ENCODE measurements at places on chromosomes 3 and 15.
A peak's percentile ranks its signal among the peaks of the same experiment; 100 is the strongest.

DNA sequence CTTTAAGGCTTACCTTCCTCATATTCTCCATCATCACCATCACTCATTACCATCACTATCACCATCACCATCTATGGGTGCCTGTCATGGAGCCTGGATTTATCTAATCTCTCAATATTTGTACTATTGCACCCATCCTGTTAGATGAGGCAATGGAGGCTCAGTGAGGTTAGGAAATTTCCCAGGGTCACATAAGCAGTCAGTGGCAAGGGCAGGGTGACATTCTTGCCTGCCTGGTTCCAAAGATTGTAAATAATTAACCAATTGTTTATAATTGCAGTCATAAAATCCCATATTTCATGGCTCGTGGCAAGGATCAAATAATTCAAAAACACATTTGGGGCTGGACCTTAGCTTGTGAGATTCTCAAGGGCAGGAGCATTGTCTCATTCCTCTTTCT is 55.2 kb downstream of the MGLL start:
- DNase-seq, result no peak

DNA sequence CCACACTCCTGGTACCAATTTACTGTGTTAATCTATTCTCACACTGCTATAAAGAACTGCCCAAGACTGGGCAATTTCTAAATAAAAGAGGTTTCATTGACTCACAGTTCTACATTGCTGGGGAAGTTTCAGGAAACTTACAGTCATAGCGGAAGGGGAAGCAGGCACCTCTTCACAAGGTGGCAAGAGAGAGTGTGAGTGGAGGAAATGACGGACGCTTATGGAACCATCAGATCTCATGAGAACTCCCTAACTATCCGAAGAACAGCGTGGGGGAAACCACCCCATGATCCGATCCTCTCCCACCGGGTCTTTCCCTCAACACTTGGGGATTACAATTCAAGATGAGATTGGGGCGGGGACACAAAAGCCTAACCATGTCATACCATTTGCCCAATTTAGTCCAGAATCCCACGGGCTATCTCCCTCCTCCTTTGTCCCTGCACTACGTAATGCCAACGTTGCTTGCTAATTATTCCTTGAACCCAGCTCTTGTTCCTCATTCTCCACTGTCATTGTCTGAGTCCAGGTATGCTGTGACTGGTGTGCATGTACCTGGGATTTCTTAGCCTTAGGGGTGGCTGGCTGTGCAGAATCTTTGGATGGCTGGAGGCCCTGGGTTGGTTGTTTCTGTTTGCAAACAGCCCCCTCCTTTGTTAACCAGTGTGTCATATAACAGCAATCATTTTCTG is 3.4 kb downstream of the PIGZ start:
- DNase-seq, result no peak

DNA sequence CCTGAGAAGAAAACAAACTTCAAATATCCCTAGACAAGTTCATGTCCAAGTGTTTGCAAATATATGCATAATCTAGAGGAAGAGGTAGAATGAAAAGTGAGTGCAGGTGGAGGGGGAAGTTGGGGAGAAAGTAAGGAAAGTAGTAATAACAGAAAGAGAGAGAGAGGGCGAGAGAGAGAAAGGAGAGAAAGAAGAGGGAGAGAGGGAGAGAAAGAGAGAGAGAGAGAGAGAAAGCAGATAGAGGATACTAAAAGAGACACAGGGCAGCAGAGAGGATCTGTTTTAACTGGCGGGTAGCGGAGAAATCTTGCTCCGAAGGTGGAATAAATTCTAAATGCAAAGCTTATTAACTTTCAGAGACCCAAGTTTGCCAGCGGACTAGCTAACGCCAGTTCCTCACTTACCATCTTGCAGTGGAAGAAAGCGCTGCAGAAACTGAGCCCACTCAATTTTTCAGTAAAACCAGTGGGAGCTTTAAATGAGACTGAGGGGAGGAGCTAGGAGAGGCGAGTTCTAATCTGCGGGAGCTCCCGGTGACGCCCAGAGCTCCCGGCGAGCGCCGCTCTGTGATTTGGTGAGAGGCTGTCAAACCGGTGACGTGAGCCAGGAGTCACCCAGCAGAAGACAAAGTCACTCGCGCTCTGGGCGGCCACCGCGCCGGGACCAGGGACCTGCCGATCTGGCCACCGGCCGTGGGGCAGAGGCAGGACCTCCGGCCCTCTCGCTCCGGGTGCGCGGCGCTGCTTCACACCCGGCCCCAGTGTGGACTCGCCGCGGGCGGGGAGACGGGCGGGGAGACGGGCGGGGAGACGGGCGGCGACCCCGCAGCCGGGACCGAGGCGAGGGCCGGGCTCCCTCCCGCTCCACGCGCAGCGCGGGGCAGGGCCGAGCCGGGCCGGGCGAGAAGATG is at the start of gene GMNC:
TSS of gene GMNC (minus strand) at position 486 of the 910 bp plus-strand sequence. CDS start at position 407, 79 bp downstream.
- no peak for DNase-seq

- DNase-seq, result no peak
Observed at GRCh38 chr3:46595819-46596314, 16.5 kb upstream of the FAM240A start.

DNA sequence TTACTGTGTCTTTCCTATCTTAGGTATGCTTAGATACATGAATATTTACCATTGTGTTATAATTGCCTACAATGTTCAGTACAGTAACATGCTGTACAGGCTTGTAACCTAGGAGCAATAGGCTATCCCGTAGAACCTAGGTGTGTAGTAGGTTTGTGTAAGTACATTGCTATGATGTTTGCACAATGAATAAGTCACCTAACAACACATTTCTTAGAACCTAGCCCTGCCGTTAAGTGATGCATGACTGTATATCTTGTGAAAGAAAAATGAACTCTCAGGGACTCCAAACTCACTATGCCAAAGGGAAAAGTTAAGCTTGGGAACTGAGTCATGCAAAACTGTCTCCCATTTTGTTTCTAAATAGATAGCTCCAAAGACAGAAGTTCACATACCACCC is 91.5 kb upstream of the ACP3 start:
- DNase-seq, result no peak

DNA sequence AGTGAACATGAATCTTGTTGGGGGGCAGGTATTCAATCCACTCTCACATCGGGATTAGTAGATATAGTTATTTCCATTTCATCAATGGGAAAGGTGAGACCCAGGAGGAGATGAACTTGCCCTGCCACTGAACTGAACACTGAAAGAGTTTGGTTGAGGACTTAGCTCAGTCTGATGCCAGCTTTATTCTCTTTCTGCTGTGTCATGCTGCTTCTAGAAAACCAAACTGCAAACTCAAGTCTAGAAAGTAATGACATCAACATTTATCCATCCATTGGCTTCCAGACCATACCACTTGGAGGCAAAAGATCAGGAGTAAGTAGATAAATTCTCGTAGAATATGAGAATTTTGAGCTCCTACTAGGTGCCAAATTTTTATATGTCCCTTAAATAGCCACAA is 288.0 kb upstream of the CTNNB1 start:
- DNase-seq, result no peak

GRCh38 chr3:129001806-129002572 is 885 bp downstream of the EFCC1 start:
- no peak for DNase-seq

DNA sequence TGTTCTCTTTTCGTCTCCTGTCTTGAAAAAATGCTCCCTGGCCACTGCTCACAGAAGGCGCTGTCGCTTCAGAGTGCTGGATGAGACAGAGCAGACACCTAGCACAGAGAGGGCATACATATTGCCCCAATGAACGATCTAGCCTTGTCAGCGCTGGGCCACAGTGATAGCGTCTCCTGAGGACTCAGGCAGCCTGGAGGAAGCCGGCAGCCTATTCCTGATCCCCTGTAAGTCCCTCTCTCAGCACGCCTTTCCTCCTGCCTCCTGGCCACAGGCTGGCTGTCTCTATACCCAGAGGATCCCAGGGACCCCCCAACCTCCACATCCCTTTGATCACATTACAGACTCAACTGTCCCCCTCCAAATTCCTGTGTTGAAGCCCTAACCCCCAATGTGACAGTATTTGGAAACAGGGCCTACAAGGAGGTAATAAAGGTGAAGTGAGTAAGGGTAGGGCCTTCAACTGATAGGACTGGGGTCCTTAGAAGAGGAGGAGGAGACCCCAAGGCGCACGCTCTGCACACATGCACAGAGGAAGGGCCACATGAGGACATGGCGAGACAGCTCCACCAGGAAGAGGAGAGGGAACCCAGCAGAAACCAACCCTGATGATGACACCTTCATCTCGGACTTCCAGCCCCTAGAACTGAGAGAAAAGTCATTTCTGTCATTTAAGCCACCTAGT is 7.5 kb downstream of the PLA2G4F start:
- no peak for DNase-seq

DNA sequence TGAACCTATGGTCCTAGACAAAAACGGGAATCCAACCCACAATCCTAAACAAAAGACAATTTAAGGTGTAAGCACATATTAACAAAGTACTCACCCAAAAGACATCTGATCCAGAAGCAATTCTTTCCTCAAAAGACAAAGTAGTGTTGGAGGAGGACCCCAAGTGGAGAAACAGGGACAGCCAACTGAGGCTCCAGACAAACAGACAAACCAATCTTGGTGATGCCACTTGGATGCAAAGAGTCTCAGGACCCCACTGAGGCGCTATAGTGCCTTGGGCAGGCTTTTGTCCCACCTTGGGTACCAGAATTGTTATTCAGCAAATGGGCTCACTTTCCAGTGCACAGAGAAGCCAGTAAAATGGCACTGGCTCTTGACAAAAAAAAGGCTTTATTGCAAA is 613.8 kb downstream of the DIPK2A start:
- no peak for DNase-seq

- no peak for DNase-seq
Observed at GRCh38 chr3:118480101-118480860, 554.4 kb downstream of the IGSF11 start.

DNA sequence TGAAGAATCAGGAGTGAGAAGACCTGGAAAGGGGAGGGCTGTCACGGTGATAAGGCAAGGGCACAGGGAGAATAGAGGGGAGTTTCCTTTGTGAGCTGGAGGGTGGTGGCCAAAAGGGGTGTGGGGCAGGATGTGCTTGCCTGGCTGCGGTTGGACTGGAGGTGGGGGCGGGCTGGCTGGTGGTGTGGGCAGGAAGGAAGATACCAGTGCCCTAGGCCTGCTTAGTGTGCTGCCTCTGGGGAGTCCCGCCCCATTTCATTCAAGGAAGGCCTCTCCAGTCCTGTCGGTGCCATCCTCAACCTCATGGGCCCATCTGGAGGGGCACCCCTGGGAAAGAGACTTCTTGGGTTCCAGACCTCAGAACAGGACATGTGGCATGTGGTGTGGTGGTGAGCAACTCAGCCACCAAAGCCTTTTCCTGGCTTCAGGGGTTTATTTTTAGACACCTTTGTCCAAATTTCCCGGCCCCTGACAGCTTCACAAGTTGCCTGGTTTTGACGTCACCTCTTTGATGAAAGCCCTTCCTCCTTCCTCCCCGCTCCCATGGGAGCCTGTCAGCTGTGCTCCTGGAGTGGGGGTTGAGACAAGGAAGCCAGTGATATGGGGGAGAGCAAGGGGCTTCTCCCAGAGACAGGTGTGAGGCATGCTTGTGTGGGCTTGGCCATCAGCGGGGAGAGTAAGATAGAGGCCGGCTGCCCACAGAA is 15.6 kb downstream of the TEX264 start:
- peak; percentile 53 for DNase-seq

DNA sequence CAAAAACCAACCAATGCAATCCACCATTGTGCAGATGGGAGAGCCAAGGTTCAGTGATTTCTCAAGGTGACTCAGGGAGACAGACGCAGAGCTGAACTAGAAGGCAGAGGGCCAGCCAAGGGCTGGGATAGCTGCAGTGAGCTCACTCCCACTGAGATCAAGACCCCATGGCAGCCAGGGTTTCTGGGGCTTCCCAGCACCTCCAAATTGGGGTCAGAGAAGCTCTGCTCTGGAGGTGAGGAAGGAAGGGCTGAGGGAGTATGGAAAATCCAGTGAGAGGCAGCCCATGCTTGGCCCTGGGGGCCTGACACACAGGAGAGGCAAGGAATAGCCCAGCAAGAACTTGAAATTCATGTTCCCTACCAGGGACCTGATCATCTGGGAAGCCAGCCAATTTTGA is 61.0 kb downstream of the ISG20 start:
- no peak for DNase-seq

Data from GM18507 (cell line).